ENCODE measurements at places on chromosomes 13 and 19.

DNA sequence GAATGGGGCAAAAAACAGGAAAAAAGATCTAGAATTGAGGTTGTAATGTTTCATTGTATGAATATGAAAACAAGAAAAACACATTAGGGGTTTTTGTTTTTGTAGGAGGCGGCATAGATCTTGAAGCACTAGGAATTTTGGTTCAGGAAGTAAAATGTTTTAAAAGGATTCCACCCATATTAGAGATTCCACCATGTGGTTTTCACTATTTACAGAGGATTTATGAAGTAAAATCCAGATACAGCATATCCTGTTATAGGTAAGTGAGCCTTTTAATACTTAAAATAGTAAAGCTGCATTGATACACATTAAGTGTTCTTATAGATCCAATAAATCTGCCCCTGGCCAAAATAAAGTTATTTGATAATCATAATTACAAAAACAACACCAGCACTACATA is 61.4 kb downstream of the MICU2 start:
- no peak for DNase-seq

DNA sequence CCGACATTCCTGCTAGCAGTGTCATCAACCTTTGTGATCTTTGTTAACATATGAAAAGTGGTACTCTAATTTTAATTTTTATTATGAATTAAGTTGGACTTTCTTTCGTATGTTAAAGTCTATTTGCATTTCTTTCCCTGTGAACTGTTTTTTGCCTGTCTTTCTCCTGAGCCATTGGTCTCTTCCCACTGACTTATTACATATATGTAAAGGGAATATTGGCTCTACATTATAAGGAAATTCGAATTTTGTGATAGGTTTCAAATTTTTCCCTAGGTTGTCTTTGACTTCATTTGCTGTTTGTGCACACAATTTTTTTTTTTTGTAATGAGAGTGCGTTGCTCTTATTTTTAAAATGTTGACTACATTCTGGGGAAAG is 442 bp upstream of the CDC16 start:
- no peak for DNase-seq

GRCh38 chr19:19270749-19271571 is 2.1 kb downstream of the TM6SF2 start:
- peak; percentile 31 for DNase-seq

GRCh38 chr13:98446234-98446621 is 130.7 kb downstream of the STK24 start:
- no peak for DNase-seq

- DNase-seq, result peak; percentile 10
Observed at GRCh38 chr19:14479309-14479974, 4.3 kb upstream of the PTGER1 start.

DNA sequence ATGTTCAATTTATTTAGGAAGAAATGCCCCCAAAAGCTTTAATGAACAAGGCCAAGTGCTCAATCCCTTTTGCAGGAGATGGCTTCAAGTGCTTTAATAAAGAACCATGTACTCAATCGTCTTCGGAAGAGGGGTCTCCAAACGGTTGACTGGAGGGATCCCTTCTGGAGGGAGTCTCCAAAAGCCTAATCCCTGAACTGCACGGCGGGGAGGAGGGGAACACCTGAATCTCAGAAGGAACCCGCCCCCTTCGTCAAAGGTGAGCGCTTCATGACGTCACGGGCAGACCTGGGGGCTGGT is 505 bp downstream of the PAF1 start:
- no peak for DNase-seq

DNA sequence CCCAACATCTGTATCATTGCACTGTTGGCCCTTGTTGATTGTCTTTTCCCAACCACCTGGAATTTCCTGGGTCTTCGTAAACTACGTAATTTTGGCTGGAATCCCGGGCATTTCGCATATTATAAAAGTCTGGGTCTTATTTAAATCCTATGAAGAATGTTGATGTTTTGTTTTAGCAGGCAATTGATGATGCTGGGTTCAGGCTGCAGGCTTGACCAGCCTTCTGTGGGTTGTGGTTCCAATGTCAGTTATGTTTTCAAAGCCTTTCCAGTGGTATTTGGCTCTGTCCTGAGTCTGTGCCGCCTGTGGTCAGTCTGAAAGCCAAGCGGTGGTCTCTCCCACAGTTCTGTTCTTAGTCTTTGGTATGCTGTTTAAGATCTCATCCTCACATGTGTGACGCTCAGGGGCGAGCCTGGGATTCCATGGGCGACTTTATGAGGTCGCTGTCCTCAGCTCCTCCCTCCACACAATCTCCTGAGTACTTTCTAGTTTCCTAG is 12.4 kb downstream of the SLC35E1 start:
- DNase-seq, result no peak

- no peak for DNase-seq
Observed at GRCh38 chr19:36547001-36547732, 19.1 kb upstream of the ZNF260 start.

- no peak for DNase-seq
Observed at GRCh38 chr13:44211286-44211685, 162.3 kb upstream of the SERP2 start.

DNA sequence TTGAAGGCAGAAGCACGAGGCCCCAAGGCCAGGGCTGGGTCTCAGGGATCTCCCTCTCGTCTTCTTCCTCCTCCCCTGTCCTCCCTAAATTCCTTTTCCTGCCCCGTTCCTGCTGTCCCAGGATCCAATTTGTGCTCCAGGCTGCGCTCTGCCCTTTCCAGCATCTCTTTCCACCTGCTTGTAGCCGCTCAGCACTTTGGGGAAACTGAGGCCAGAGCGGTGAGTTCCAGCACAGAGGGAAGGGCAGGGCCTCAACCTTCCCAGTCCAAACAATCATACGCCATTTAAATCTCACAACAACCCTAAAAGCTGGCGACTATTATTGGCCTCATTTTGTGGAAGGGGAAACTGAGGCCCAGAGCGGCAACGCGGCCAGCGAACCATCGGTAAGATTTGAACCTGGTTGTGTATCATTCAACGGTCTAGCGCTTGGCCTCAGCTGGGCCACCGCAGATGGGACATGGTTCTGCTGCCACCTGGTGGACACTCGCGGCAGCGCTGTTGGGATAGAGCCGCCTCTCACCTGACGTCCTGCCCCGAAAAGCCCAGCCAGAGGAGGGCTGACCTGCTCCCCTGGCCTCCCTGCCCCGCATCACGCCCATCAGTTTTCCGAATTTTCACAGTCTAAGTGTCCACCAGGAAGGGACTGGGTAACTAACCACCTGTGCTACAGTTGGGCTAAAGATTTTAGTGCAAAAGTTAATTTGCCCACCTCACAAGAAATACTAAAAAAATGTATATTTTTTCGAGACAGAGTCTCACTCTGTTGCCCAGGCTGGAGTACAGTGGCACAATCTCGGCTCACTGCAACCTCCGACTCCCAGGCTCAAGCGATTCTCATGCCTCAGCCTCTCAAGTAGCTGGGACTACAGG is 4.2 kb upstream of the RPL18A start:
- DNase-seq, result peak; percentile 93

DNA sequence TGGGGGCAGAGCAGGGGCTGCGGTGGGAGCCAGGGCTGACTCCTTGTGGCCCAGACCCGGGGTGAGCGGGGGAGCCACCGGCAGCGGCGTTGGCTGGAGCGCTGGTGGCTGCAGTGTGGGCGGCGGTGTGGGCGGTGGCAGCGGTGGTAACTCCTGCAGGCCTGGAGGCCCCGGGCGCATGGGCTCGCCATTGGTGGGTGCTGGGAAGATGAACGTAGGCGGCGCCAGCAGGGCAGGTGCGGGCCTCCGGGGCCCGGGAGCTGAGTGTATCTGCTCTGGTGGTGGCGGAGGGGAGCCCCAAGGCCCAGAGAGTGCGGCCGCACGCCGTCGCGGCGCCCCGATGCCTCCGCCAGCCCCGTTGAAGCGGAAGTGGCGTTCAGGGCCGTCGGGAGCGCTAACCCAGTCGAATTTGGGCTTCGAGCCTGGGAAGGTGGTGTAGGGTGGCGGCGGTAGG is 2.0 kb downstream of the GGN start:
- no peak for DNase-seq

DNA sequence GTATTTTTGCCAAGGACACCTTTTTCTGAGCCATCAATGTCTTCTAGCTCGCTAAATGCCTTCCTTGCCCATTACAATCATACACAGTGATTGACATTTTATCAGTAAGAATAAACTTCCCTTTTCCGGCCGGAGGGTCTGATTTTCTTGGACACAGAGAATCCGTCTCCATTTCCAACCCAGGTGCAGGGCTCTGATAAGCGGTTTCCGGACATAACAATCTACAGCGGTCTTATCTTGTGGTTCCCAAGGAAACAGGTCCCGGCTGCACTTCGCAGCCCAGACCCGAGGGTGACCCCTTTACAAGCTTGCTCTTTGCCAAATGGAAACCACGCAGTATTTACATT is 5.1 kb upstream of the ZNF77 start:
- no peak for DNase-seq

DNA sequence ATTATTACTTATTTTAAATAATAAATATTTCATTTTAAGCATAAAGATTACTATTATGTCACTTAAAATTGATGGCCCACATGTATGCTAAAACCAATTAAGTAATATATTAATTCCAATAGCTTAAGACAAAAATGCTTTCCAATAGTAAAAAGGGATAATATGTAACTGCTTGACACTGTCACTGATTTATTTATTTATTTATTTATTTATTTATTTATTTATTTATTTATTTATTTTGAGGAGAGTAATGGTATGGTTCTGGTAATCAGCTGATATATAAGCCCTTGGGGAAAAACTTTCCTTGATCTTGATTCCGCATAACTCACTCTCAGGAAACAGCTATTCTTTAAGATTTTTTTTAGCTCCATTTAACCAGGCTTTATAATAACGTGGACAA is 903.0 kb upstream of the ATXN8OS start:
- no peak for DNase-seq

DNA sequence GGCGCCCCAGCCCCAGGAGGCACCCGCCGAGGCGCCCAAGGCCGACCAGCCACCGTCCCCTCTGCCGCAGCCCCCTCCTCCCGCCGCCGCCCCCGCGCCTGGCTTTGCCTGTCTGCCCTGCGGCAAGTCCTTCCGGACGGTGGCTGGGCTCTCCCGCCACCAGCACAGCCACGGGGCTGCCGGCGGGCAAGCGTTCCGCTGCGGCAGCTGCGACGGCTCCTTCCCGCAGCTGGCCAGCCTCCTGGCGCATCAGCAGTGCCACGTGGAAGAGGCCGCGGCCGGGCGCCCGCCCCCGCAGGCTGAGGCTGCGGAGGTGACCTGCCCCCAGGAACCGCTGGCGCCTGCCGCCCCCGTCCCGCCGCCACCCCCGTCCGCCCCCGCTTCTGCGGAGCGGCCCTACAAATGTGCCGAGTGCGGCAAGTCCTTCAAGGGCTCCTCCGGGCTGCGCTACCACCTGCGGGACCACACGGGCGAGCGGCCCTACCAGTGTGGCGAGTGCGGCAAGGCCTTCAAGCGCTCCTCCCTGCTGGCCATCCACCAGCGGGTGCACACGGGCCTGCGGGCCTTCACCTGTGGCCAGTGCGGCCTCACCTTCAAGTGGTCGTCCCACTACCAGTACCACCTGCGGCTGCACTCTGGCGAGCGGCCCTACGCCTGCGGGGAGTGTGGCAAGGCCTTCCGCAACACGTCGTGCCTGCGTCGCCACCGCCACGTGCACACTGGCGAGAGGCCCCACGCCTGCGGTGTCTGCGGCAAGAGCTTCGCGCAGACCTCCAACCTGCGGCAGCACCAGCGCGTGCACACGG is 2.6 kb upstream of the NAT14 start:
- DNase-seq, result no peak

GRCh38 chr13:37868691-37869505 is 674 bp downstream of the TRPC4 start:
- DNase-seq, result no peak

DNA sequence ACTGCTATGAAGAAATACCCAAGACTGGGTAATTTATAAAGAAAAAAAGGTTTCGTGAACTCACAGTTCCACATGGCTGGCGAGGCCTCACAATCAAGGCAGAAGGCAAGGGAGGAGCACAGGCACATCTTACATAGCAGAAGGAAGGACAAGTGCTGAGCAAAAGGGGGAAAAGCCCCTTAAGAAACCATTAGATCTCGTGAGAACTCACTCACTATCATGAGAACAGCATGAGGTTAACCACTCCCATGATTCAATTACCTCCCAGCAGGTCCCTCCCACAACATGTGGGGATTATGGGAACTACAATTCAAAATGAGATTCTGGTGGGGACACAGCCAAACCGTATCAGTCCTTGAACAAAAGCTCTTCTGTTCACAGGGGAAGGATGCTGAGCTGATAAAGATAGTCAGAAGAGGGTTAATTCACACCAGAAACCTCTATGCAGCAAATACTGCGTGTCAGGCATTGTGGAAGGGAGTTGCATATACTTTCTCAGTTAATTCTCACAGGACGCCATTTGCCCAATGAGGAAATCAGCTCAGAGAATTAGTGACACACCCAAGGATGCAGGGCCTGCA is 246.2 kb downstream of the FOXO1 start:
- DNase-seq, result no peak

DNA sequence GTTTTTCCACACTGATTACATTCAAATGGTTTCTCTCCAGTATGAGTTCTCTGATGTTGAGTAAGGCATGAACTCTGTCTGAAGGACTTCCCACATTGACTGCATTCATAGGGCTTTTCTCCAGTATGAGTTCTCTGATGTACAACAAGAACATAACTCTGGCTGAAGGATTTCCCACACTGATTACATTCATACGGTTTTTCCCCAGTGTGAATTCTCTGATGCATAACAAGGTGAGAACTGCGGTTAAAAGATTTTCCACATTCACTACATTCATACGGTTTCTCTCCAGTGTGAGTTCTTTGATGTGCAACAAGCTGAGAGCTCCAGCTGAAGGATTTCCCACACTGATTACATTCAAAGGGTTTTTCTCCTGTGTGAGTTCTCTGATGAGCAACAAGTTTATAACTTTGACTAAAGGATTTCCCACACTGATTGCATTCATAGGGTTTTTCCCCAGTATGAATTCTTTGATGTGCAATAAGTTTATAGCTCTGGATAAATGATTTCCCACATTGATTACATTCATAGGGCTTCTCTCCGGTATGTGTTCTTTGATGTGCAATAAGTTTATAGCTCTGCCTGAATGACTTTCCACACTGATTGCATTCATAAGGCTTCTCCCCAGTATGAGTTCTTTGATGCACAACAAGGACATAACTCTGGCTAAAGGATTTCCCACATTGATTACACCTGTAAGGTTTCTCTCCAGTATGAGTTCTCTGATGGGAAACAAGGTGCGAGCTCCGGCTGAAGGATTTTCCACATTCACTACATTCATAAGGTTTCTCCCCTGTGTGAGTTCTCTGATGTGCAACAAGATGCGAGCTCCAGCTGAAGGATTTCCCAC is 23.5 kb downstream of the ZNF180 start:
- no peak for DNase-seq

- no peak for DNase-seq
Observed at GRCh38 chr13:73870970-73871935, 263.0 kb downstream of the KLF12 start.

- DNase-seq, result no peak
Observed at GRCh38 chr19:15296841-15297415, 35.4 kb downstream of the BRD4 start.
